ENCODE measurements at places on chromosomes 2 and 18.
A peak's percentile ranks its signal among the peaks of the same experiment; 100 is the strongest.

- no peak for DNase-seq
Observed at GRCh38 chr2:216661639-216662375, 28.6 kb downstream of the IGFBP2 start.

GRCh38 chr18:56559044-56559443, 79.3 kb downstream of the TXNL1 start:
- no peak for DNase-seq

GRCh38 chr2:158968396-158969161, at the start of gene TANC1:
TSS of gene TANC1 (plus strand) at chr2:158968640. CDS start at chr2:159065911, 97,271 bp downstream.
- peak; percentile 82 for DNase-seq

DNA sequence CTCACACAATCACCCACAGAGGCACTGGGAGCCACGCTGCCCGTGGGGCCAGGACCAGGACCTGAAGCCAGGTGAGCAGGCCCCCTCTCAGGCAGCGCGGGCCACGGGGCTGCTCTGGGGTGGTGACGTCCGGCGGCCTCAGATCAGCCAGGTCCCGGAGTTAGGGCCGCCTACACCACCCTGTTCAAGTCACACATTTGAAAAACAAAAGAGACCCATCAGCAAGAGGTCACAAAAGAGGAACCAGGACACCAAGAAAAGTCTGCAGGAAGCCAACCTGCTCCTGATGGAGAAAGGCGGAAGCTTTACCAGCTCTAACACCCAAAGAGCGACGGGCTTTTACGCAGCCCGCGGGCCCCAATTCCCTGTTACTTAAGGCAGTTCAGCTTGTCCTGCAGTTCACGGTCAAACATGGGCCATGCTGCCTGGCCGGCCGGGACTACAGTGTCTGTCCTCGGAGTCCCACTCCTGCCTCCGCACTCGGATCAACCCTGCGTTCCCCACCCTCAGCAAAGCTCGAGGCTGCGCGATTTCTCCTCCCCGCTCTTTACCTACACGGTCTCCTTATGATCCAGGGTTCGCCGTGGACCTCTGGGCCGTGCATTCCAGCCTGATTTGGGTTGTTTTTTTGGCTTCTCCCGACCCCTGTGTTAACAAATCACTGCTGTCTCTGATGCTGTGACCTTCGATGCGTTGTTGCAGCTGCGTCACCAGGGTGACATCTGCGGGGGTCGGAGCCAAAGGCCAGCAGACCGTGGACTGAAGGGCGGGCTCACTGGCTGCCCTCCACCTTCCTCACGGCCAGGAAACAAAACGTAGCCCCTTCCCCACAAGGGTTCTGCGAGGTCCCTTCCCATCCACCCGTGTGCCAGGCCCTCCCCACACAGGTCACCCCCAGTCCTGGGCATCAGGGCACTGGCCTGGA, 31.0 kb downstream of the SNORC start:
- DNase-seq: no peak

DNA sequence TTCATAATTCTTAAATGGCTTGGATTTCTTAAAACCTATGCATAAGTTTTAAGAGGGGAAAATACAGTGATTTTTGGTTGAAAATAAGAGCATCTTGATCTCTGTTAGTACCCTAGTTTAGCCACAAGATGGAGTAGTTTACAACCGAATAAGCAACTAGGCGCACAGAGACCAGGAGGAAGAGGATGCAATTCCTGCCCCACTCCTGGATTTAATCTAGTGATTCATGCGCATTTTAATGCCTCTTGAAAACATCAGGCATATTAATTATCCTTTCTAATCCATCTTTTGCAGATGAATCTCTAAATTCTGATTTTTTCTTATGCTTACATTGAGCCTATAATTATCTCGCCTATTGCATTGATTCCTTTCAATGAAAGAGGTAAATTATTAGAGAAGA, 76.7 kb downstream of the MRPS9 start:
- DNase-seq: no peak

GRCh38 chr18:62524440-62525200, 1.8 kb downstream of the ZCCHC2 start:
- DNase-seq: peak; percentile 40

- no peak for DNase-seq
Observed at GRCh38 chr2:95165030-95165370, 609 bp upstream of the ZNF2 start.

GRCh38 chr18:78517973-78518372, 461.6 kb upstream of the SALL3 start:
- no peak for DNase-seq

GRCh38 chr2:204027091-204027490, 90.5 kb downstream of the ICOS start:
- DNase-seq: no peak

Measured in neural crest cell (in vitro differentiated cells).